CD14-positive monocyte (primary cell): ENCODE measurements at places on chromosomes 16 and 17.

GRCh38 chr17:2054512-2055291 lies at the start of gene HIC1:
Gene HIC1 (plus strand): TSS chr17:2055103. CDS start chr17:2056691, 1,588 bp downstream.
- H3K36me3 ChIP-seq: no peaks in the 10 kb centered on the region
- peak within 1 kb of the TSS; percentile 61 for H3K4me3 ChIP-seq
- DNase-seq: peak; percentile 74
- H3K4me1 ChIP-seq: peaks cover 83% of the 10 kb centered on the region
- H3K27me3 ChIP-seq: peaks cover 52% of the 10 kb centered on the region
- H3K27ac ChIP-seq: no peak within 1 kb of the TSS

- no peaks in the 10 kb centered on the region for H3K36me3 ChIP-seq
- peaks cover 11% of the 10 kb centered on the region for H3K4me1 ChIP-seq
- H3K27me3 ChIP-seq: no peaks in the 10 kb centered on the region
These were observed 14.9 kb upstream of the BEAN1 start for GRCh38 chr16:66412182-66412581.

GRCh38 chr16:85676466-85676865 lies 12.3 kb downstream of the GINS2 start:
- peaks cover 91% of the 10 kb centered on the region for H3K36me3 ChIP-seq
- no peak overlapping the region for H3K4me3 ChIP-seq
- no peak for DNase-seq
- no peaks in the 10 kb centered on the region for H3K4me1 ChIP-seq
- H3K27ac ChIP-seq: no peak overlapping the region

GRCh38 chr16:75252049-75252864 lies 833 bp upstream of the BCAR1 start:
- no peak overlapping the region for H3K27ac ChIP-seq
- no peak overlapping the region for H3K4me3 ChIP-seq
- H3K27me3 ChIP-seq: peaks cover 91% of the 10 kb centered on the region
- H3K4me1 ChIP-seq: no peaks in the 10 kb centered on the region
- H3K36me3 ChIP-seq: no peaks in the 10 kb centered on the region
- DNase-seq: no peak

GRCh38 chr17:29250666-29251065 lies 4.0 kb downstream of the CRYBA1 start:
- H3K4me1 ChIP-seq: peaks cover 41% of the 10 kb centered on the region
- peaks cover 24% of the 10 kb centered on the region for H3K36me3 ChIP-seq
- no peak overlapping the region for H3K4me3 ChIP-seq
- DNase-seq: no peak
- no peak overlapping the region for H3K27ac ChIP-seq
- no peaks in the 10 kb centered on the region for H3K27me3 ChIP-seq

DNA sequence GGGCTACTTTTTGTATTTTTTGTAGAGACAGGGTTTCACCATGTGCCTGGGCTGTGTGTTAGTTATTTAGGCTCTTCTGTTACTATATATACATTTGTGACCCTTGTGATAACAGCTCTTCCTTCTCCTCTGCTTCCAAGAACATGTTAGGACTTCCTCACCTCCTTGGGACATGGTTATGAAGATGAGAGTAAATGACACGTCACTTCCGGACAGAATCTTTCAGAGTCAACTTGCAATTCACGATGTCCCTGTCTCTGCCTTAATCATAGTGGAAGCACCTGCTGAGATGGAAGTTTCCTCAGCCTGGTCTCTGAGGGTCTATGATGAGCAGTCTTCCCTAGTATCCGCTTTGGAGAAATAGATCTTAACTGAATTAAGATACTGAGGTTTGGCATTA lies 42.9 kb downstream of the CCDC42 start:
- H3K36me3 ChIP-seq: no peaks in the 10 kb centered on the region
- H3K4me1 ChIP-seq: no peaks in the 10 kb centered on the region
- H3K27me3 ChIP-seq: no peaks in the 10 kb centered on the region
- H3K4me3 ChIP-seq: no peak overlapping the region
- H3K27ac ChIP-seq: no peak overlapping the region

- no peak within 1 kb of the TSS for H3K27ac ChIP-seq
- peaks cover 42% of the 10 kb centered on the region for H3K27me3 ChIP-seq
- no peak within 1 kb of the TSS for H3K4me3 ChIP-seq
- H3K36me3 ChIP-seq: peaks cover 43% of the 10 kb centered on the region
- no peak for DNase-seq
- peaks cover 17% of the 10 kb centered on the region for H3K4me1 ChIP-seq
These were observed at the start of gene WNK4 for GRCh38 chr17:42779936-42780850. Gene WNK4 (plus strand): TSS chr17:42780610. CDS start chr17:42780699, 89 bp downstream.

- no peak for DNase-seq
- H3K27me3 ChIP-seq: no peaks in the 10 kb centered on the region
- H3K4me3 ChIP-seq: no peak overlapping the region
- no peaks in the 10 kb centered on the region for H3K36me3 ChIP-seq
- no peak overlapping the region for H3K27ac ChIP-seq
These were observed 11.3 kb upstream of the AXIN2 start for GRCh38 chr17:65572581-65573281.

DNA sequence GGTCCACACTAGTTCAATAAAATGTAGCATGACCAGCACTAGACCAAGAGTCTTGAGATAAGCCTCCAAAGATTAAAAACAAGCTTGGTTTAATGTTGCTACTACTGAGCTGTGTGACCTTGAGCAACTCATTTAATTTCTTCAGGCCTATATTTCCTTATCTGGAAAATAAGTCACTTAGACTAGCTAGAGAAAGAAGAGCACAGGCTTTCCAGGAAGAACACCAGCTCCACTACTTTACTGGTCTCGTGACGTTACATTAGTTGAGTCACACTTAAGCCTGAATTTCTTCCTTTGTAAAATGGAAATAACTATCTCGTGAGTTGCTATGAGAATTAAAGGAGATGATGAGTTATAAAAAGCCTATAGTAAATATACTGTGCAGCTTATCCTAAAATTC lies 5.4 kb downstream of the HELZ start:
- peaks cover 22% of the 10 kb centered on the region for H3K4me1 ChIP-seq
- H3K4me3 ChIP-seq: no peak overlapping the region
- no peak overlapping the region for H3K27ac ChIP-seq
- peaks cover 68% of the 10 kb centered on the region for H3K36me3 ChIP-seq

- DNase-seq: no peak
- no peak overlapping the region for H3K4me3 ChIP-seq
- peaks cover 46% of the 10 kb centered on the region for H3K36me3 ChIP-seq
- peaks cover 22% of the 10 kb centered on the region for H3K4me1 ChIP-seq
- no peaks in the 10 kb centered on the region for H3K27me3 ChIP-seq
These were observed 1.6 kb downstream of the TELO2 start for GRCh38 chr16:1494711-1495110.

DNA sequence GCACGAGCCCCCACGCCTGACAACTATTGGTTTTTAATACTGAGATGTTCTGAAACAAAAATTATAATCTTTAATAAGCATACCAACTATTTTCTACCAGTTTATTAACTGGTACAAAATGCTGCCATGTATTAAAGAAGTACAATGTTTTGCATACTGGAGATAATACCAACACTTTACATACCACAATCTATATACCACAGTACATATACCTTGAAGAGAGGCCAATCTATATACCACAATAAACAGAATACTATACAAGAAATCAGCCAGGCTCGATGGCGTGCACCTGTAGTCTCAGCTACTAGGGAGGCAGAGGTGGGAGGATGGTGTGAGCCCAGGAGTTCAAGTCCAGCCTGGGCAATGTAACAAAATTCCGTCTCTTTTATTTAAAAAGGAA lies 9.9 kb downstream of the GPATCH8 start:
- H3K36me3 ChIP-seq: no peaks in the 10 kb centered on the region
- H3K4me1 ChIP-seq: no peaks in the 10 kb centered on the region
- no peak overlapping the region for H3K4me3 ChIP-seq

- DNase-seq: peak; percentile 64
- H3K4me1 ChIP-seq: peaks cover 25% of the 10 kb centered on the region
- peak overlapping the region; percentile 95 for H3K4me3 ChIP-seq
- peaks cover 37% of the 10 kb centered on the region for H3K36me3 ChIP-seq
- H3K27ac ChIP-seq: peak overlapping the region; percentile 80
These were observed 837 bp downstream of the LRRC59 start for GRCh38 chr17:50396261-50397110.

GRCh38 chr17:66190738-66191592 lies 968 bp downstream of the CEP112 start:
- no peak overlapping the region for H3K27ac ChIP-seq
- peak overlapping the region; percentile 79 for H3K4me3 ChIP-seq
- DNase-seq: no peak
- peaks cover 14% of the 10 kb centered on the region for H3K4me1 ChIP-seq

DNA sequence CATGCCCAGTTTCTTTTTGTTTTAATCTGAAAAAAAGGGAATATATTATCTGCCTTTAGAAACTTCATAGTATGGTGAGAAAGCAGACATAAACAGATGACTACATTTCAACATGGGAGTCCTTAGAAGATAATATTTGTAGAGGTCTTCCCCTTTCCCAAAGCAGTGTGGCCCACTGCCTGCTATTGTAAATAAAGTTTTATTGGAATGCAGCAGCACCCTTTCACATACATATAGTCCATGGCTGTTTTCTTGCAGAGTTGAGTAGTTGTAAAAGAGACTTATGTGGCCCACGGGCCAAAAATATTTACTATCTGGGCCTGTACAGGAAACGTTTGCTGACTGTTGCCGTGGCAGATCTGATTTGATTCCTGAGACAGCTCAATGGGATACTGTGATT lies 8.5 kb downstream of the KATNIP start:
- H3K36me3 ChIP-seq: no peaks in the 10 kb centered on the region
- H3K4me1 ChIP-seq: no peaks in the 10 kb centered on the region
- H3K27ac ChIP-seq: no peak overlapping the region
- no peak overlapping the region for H3K4me3 ChIP-seq

GRCh38 chr17:68865584-68865983 lies 89.6 kb downstream of the ABCA8 start:
- H3K4me1 ChIP-seq: no peaks in the 10 kb centered on the region
- DNase-seq: no peak
- H3K4me3 ChIP-seq: no peak overlapping the region
- no peaks in the 10 kb centered on the region for H3K36me3 ChIP-seq
- no peaks in the 10 kb centered on the region for H3K27me3 ChIP-seq
- H3K27ac ChIP-seq: no peak overlapping the region

GRCh38 chr16:80047842-80048241 lies 447.3 kb upstream of the MAF start:
- H3K4me1 ChIP-seq: no peaks in the 10 kb centered on the region
- H3K27me3 ChIP-seq: no peaks in the 10 kb centered on the region
- H3K4me3 ChIP-seq: no peak overlapping the region
- no peak overlapping the region for H3K27ac ChIP-seq

GRCh38 chr16:724188-725040 lies 1.8 kb downstream of the CCDC78 start:
- DNase-seq: no peak
- no peak overlapping the region for H3K27ac ChIP-seq
- H3K36me3 ChIP-seq: no peaks in the 10 kb centered on the region
- peaks cover 3% of the 10 kb centered on the region for H3K27me3 ChIP-seq
- H3K4me1 ChIP-seq: peaks cover 52% of the 10 kb centered on the region
- H3K4me3 ChIP-seq: no peak overlapping the region

DNA sequence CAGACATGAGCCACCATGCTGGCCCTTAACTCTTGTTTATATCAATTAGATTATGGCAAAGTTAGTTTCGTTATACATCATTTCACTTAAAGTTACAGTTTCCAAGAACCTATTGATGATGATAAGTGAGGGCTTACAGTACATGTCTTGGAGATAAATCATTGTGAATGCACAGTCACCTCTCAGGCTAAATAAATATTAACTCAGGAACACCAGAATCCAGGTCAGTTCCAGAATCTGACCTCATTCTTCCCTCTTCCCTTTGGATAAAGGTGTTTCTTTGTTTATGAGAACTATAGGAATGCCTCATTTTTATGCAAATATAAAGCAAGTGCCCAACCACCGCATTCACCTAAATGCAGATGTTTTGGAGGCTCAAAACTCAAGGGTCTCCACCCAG lies 48.4 kb upstream of the CRYM start:
- H3K4me3 ChIP-seq: no peak overlapping the region
- H3K4me1 ChIP-seq: no peaks in the 10 kb centered on the region
- no peak overlapping the region for H3K27ac ChIP-seq
- DNase-seq: no peak

- DNase-seq: peak; percentile 87
- H3K4me3 ChIP-seq: peak overlapping the region; percentile 100
- peaks cover 19% of the 10 kb centered on the region for H3K36me3 ChIP-seq
- H3K4me1 ChIP-seq: peaks cover 87% of the 10 kb centered on the region
- H3K27ac ChIP-seq: peak overlapping the region; percentile 95
- no peaks in the 10 kb centered on the region for H3K27me3 ChIP-seq
These were observed 2.9 kb downstream of the SLC16A3 start for GRCh38 chr17:82231562-82232321.

- peaks cover 9% of the 10 kb centered on the region for H3K4me1 ChIP-seq
- no peak overlapping the region for H3K27ac ChIP-seq
- H3K27me3 ChIP-seq: peaks cover 5% of the 10 kb centered on the region
- H3K4me3 ChIP-seq: no peak overlapping the region
These were observed 14.1 kb downstream of the KRT39 start for GRCh38 chr17:40952661-40953060.
